ENCODE measurements at places on chromosomes 12 and 14.

DNA sequence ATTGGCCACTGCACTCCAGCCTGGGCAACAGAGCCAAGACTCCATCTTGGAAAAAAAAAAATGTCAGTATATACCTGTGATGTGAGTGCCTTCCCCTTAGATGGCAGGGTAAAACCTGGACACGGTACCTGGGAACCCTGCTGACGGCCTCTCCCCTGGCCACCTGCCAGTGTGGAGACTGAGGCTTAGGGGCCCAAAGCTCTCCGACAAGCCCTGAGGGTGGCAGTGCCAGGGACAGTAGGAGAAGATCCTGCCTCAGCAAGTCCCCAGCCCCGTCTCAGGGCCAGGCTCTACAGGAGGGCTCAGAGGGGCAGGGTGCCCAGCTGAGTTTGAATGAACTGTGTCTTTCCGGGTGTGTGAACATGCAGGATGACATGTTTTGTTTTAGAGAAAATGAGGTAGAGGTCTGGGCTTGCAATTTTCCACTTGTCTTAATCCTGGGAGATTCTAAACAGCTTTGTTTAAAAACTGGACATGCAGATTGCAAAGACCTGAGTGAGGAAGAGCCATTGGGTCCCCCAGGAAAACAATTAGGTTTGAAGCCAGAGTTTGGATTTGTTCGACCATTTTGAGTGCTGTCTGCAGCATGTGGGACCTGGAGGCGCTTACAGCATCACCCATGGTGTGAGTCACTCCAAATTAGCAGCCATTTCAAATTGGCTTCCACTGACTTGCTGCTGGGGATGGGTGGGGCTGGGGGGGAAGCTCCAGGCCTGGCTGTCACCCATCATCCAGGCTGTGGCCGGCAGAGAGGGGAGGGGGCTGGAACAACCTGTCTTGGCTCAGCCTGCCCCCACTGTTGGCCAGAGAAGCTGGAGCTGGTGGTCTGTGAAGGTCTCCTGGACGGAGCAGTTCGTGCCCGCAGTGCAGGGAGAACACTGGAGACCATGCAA lies 10.8 kb downstream of the TSPAN9 start:
- no peak for DNase-seq

DNA sequence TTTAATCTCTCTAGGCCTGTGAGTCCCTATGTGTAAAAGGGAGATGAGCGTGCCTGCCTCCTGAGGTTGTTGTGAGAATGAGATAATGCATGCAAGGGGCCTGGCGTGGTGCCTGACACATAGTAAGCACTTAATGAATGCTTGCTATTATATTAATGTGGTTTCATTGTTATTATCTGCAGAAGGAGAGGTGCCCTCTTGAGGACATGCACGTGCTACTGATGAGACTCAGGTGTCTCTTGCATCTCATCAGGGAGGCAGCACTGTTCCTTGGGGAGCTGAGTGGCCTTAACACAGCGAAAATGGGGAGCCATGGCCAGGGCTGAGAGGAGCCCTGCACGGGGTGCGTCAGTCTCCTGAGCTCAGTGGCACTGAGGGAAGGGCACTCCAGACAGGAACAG lies 29.9 kb upstream of the BCDIN3D start:
- no peak for DNase-seq

GRCh38 chr14:71550367-71550766 lies 381.9 kb upstream of the RGS6 start:
- no peak for DNase-seq

- DNase-seq: no peak
Measured at GRCh38 chr12:27870939-27871338, 90.9 kb upstream of the MANSC4 start.

DNA sequence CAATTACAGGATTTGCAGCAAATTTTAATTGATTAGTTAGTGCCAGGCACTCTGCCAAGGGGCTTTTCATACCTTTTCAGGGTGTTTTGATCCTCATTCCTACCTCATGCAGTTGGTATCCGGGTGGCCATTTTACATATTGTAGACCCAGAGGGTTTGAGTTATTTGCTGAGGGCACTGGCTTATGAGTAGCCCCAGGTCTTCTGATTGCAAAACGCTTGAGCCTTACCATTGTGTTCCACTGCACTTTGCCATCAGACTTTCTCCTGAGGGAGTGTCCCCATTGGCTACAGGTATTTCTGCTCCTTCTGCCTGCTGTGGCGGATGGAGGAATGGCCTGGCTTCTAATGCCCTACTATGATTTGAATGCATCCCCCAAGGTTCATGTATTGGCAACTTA lies 257.8 kb upstream of the CRY1 start:
- no peak for DNase-seq

DNA sequence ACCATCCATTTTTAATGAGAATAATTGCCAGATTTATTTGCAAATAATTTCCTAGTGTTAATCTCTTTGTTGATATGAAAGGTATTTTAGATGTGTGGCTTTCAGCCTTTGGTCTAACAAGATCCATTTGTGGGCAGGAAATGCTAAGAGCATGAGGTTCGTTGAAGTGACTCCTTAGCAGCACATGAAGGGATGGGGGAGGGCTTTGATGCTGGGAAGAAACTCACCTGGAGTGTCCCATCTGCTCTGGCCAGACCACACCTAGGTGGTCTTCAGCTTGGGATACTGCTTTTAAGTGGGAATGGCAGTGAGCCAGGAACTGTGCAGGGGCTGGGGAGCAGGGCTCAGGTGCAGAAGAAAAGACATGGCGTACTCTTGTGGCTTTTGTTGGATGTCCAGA lies 13.6 kb downstream of the SFSWAP start:
- no peak for DNase-seq

GRCh38 chr12:52645120-52645761 lies 6.8 kb downstream of the KRT2 start:
- no peak for DNase-seq

GRCh38 chr12:102548543-102548942 lies 68.2 kb upstream of the IGF1 start:
- no peak for DNase-seq

DNA sequence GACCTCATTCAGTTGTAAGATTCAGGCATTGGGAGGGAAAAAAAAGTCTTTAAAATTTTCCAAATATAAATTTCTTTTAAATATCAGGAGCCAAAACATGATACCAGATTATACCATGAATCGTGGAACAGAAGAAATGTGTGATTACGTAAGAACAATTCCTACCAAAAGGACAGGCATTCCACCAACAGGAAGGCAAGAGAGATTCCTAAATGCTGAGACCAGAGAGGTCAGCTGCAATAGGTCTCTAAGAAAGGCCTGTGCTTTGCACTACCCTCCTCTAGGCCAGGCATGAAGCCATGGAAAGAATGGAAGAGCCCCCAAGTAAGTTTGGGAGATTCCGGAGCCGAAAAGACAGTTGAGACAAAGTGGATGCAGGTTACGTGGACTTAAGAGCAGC lies 83.7 kb downstream of the PTGER2 start:
- DNase-seq: no peak

- DNase-seq: no peak
Measured at GRCh38 chr14:71212093-71212492, 304.8 kb downstream of the PCNX1 start.

- no peak for DNase-seq
Measured at GRCh38 chr14:22482782-22483553, 106.1 kb downstream of the DAD1 start.

- peak; percentile 97 for DNase-seq
Measured at GRCh38 chr14:101760138-101761011, 1.1 kb upstream of the PPP2R5C start.

DNA sequence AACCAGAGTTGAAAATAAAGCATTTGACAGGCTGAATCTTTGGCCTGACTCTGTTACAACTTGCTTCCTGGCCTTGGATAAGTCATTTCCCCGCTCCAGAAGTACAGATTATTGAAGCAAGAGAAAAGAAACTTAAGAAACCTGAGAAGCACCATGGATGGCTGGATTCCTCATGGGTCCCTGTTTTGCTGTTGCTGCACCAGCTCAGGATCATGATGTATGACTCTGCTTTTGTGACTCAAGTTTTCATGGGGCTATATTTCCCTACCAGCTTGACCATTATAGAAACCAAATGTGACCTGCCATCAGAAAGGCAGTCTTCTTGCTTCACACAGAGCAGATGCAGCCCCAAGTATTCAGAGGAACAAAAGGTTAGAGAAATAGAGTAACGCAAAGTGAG lies 921.8 kb downstream of the BCL11B start:
- no peak for DNase-seq

DNA sequence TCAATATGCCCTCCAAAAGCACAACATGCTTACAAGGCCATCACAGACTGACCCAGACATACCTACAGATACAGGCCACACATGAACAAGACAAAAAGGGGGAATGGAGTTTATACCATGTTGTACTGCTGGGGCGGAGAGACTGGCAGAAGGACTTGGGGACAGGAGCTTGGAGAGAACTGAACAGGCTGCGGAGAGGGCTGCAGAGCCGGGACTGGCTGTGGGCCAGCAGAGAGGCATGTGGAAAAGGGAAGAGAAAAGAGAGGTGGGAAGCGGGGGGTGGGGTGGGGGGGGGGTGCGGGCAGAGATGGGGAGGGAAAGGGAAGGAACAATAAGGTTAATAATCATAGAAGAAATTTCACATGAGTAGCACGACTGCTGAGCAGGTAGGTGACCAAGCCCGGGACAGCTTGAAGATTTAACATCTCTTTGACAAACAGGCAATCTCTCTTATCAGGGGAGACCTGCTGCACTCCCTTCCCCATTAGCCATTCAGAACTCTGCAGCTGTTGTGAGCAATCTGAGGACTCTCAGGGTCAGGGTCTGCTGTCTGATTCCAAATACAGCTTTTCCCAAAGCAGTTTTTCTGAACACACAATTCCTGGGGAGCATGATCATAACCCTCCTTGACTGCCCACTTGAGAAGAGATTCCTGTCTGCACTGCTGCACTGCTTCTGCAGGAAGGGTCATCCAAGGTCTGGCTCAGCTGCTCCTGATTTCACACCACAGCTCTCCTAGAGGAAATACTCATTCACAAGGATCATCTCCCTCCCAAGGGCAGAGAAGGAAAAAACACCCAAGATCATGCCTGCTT lies 21.6 kb upstream of the STAC3 start:
- no peak for DNase-seq

DNA sequence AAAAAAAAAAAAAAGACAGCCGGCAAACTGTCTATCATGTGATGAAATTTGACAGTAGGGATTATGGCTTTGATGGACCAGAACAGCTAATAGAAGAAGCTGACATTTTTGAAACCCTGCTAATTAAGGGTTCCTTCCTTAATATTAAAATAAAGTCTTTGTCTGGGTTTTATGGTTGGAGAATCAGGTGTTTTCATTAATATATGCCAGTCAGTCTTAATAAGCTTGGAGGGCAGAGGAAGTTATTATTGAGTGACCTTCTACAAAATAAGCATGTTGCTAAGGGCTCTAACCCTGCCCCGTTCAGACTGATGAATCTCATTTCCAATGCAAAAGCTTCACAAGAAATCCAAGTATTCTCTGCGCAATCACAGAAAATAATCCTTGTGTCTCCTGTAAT lies 289.8 kb downstream of the EGLN3 start:
- no peak for DNase-seq

- no peak for DNase-seq
Measured at GRCh38 chr14:51124029-51124428, 29.1 kb upstream of the TRIM9 start.

DNA sequence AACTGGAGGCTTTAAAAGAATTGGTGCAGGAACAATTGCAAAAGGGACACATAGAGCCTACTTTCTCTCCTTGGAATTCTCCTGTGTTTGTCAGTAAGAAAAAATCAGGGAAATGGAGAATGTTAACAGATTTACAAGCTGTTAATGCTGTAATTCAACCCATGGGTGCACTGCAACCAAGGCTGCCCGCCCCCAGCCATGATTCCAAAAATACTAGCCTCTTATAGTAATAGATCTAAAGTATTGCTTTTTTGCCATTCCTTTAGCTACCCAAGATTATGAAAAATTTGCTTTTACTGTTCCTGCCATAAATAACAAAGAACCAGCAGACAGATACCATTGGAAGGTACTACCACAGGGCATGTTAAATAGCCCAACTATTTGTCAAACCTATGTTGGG lies 15.3 kb upstream of the OR8S1 start:
- DNase-seq: no peak

DNA sequence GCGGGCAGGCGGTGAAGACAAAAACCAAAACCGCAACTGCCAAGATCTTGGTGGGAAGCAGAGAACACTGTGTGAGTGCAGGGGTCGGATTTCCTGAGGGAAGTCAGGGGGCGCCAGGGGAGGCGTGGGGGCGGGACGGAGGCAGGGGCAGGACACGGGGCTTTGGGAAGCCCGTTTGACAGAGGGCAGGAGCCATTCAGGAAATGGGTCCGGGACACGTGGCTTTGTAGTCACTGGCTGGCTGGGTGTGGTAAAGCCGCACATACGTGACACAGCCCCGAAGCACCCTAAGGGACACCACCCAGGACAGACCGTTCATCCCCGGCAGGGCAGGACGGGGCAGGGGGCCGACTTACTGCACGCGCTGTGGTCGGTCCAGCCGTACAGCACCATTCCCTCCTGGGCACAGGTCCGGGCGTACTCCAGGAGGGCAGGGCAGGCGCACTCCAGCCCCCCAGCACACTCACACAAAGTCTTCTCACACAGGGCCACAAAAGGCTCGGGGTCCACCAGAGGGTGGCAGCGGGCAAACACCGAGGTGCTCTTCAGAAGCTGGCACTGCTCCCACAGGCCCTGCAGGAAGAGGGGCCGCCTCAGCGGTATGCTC lies 49.4 kb downstream of the VWF start:
- DNase-seq: no peak

- DNase-seq: no peak
Measured at GRCh38 chr12:53842686-53843085, 90.9 kb upstream of the CISTR start.

DNA sequence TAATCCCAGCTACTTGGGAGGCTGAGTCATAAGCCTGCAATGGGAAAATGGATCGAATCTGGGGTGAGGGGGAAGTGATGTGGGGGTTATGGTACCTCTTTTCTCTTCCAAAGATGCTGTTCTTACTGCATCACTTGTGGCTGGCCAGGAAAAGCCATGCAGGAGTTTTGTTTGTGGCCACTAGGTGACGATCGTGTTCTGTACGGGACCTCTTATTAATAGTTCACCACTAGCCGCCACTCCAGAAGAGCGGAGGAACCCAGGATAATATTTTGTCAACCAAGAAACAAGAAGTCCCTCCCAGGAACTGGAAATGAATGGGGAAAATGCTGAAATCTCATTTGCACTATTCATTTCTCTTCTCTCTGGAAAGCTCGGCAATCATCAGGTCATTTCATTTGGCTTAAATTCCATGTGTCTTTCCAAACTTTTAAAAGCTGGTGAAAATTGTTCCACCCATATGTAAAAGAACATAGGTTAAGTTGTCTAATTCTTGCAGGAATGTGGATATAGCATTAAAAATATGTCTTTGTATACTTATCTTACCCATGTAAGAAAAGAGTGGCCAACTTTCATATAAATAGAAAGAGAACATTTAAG lies 8.9 kb downstream of the GPR65 start:
- DNase-seq: no peak

GRCh38 chr12:105804591-105805265 lies 334.0 kb downstream of the NUAK1 start:
- DNase-seq: no peak

Measured in stimulated activated CD4-positive, alpha-beta T cell treated with anti-CD3 and anti-CD28 coated beads, TNF-alpha, amount 100 ng/mL, for 4 hours (primary cell).